H1 (cell line): ENCODE measurements at places on chromosomes 4 and X. TPM values are rescaled to one million over a fixed set of nuclear protein-coding genes. Genes with fewer than 3 reads are reported as not detected.

The ADAMTS3 gene
- polyA plus RNA-seq = 0.99 and 1.3 TPM in 2 replicates

The UNC5C gene
- polyA plus RNA-seq = 0.30 and 0.36 TPM in 2 replicates

The AKAP4 gene
- not detected in 2 replicates for polyA plus RNA-seq

The USP17L5 gene
- polyA plus RNA-seq = not detected in 2 replicates

The NHS gene
- polyA plus RNA-seq = 2.2 and 2.5 TPM in 2 replicates

The ATP6AP1 gene
- 80.8 and 87.8 TPM in 2 replicates for polyA plus RNA-seq

The CDS1 gene
- polyA plus RNA-seq = 6.3 and 8.7 TPM in 2 replicates

The MAGEC3 gene
- not detected in 2 replicates for polyA plus RNA-seq

The RPS6KA6 gene
- polyA plus RNA-seq = 1.9 and 3.5 TPM in 2 replicates

The MRFAP1 gene
- 108 and 156 TPM in 2 replicates for polyA plus RNA-seq

The DCHS2 gene
- 0.54 and 1.1 TPM in 2 replicates for polyA plus RNA-seq

GRCh38 chr4:128322311-128322710 lies 34.7 kb upstream of the PGRMC2 start:
- DNase-seq = no peak

DNA sequence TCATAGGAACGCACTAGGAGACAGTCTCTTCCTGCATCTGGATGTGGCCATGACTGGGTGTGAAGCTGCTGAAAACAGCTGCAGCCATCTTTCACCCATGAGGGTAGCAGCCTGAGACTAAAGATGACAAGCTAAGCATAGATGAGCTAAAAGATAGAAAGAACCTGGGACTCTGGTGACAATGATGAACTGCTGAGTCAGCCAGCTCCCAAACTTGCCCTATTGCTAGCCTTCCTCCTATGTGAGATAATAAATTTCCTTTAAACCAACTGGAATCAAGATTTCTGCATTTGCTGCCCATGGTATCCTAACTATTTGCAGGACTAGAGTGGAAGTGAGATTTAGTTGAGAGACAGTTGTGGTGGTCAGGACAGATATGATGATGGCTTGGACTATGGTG lies 21.0 kb upstream of the PI4K2B start:
- no peak for DNase-seq

DNA sequence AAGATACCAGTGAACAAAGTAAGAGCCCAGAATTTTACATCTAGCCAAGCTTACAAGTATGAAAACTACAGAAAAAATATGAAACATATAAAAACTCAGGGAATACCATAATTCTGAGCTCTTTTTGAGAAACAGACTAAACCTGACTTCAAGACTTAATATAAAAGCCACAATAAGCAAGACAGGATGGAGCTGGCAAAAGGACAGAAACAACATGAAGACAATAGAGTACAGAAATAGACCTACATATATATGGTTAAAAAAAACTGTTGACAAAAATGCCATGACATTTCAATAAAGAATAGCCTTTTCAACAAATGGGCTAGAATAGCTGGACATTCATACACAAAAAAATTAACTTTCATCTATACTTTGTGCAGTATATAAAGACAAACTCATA lies 49.4 kb downstream of the UBA6 start:
- DNase-seq = no peak

DNA sequence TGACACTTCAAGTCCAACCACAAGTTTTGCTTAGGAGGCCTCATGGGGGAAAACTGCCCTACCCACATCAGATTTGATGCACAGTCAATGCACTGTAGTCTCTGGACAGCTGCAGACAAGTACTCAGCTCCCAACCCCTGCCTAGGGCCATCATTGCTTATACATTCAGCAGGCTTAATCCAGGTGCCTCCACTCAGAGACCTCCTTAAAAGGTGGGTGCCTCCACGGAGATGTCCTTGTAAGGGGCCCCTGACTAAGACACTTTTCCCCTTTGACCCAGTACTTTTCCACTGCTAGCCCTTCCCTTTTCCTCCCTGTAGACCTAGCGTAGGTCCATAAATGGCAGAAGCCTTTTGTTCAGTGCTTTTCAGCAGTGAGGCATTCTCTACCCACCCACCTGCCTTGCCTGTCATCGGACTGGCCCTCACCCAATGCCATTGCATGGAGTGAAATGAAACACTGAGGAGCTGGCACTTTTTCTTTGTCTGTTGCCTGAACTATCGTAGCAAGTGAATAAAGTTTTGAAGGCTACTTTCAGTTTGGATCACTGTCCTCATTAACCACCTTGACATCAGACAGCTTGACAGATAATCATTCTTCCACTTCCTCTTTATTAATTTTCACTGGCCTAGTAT lies 23.8 kb upstream of the PLK4 start:
- DNase-seq = no peak

GRCh38 chrX:149760965-149761364 lies 12.9 kb upstream of the HSFX1 start:
- no peak for DNase-seq

DNA sequence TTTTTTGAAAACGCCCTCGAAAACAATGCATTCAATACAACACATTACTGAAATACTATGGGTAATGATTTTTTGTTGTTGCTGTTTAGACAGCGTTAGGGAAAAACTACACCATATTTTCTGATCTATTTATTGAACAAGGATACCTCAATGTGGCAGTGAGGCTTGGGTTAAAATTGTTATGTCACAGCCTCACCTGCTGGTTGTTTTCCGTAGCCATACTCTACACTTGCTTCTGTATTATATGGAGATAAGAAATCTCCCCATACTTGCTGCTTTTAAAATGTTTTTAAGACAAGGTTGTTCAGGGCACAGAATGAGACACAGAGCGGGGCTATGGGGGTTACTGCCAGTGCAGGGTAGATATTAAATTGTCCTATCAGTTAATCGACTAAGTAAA lies 221.6 kb upstream of the FTHL17 start:
- DNase-seq = no peak

DNA sequence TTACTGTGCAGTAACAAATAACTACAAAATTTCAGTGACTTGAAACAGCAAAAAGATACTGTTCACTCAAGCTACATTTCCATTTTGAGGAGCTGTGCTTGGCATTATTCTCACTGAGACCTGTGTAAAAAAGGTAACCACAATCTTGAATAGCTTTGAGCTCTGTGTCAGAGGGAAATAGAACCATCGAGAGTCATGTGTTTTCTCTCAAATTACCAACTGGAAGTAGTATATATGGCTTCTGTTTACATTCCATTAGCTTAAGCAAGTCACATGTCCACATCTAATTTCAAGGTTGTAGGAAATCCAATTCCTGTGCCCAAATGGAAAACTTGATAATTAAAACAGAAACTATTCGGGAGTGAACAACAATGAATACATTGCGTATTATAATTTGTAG lies 82.9 kb upstream of the BANK1 start:
- DNase-seq = no peak

- DNase-seq = no peak
Observed at GRCh38 chr4:63529581-63530337, 879.5 kb downstream of the TECRL start.

- no peak for DNase-seq
Observed at GRCh38 chr4:40289366-40290188, 45.6 kb upstream of the CHRNA9 start.

DNA sequence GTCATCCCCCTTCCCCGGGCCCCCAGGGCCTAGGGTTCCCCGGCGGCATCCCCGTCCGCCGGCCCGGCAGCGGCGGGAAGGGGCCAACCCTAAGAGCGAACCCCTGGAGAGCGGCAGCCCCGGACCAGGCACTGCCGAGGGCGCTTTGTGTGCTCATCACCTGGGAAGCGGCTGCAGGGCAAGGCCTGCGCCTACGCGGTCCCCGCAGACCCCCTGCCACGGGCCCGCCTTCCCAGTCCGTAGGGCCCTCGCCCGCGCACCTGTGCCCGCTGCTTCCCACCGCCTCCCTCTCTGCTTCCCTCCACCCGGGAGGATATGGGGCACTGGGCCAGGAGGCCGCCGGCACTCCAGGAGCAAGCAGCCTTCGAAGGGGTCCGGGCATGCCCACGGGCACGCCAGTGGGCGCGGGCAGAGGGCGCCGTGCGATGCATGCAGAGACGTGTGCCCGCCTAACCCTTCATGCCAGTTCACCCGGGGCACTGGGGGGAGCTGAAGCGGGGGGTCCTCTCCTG lies 2.6 kb downstream of the FLNA start:
- no peak for DNase-seq

DNA sequence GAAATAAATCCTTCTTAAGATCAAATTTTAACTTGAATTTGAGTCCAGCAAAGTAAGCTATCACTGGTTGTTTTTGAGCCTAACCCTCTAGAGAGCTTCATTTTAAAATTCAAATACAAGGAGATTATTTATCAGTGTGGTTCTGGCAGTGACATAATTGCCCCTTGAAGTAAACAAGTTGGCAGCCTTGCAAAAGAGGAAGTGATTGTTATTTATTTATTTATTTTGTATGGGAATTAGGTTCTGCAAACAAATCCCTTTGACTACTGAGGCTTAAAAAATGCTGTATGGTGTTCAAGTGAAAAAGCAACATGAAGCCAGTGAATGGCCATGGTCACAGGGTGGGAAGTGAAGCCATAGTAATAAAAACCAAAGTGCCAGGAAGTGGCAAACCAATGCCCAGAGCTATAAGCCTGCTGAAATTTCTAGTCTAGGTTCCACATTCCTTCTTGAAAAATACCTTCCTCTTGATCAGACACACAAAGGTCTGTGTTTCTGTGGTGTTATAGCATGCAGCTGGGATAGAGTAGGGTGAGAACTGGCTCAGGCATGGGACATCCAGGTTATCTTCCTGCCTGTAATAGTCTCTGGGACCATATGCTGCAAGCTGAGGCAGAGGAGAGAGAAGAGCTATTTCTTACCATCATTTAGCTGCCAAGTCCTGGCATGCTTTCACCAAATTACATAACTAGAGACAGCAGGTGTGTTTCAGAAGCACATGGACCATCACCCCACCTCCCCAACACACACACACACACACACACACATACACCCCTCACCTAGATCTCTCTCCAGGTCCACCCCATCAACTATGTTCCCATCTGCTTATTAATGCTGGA lies 47.1 kb upstream of the TSPAN7 start:
- no peak for DNase-seq

GRCh38 chrX:154382483-154383069 lies 3.5 kb downstream of the EMD start:
- no peak for DNase-seq

GRCh38 chr4:146346276-146346675 lies 131.9 kb downstream of the REELD1 start:
- DNase-seq = no peak

GRCh38 chr4:168118116-168118655 lies 25.8 kb downstream of the ANXA10 start:
- DNase-seq = no peak

DNA sequence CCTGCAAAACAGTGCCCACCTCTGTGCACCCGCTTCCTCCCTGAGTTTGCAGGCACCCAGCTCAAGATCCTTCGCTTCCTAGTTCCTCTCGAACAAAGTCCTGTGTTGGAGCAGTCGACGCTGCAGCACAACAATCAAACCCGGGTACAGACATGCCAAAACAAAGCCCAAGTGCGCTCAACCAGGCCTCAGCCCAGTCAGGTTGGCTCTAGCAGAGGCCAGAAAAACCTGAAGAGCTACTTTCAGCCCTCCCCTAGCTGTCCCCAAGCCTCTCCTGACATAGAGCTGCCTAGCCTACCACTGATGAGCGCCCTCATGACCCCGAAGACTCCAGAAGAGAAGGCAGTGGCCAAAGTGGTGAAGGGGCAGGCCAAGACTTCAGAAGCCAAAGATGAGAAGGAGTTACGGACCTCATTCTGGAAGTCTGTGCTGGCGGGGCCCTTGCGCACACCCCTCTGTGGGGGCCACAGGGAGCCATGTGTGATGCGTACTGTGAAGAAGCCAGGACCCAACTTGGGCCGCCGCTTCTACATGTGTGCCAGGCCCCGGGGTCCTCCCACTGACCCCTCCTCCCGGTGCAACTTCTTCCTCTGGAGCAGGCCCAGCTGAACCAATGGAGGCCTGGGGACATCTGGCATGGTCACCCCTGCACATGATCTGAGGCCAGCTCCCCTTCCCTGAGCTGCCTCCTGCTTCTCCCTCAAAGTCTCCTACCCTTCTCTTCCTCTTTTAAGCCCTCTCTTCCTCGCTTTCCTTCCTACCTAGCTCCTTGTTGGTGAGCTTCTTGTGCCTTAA lies 6.9 kb downstream of the APEX2 start:
- DNase-seq = no peak

DNA sequence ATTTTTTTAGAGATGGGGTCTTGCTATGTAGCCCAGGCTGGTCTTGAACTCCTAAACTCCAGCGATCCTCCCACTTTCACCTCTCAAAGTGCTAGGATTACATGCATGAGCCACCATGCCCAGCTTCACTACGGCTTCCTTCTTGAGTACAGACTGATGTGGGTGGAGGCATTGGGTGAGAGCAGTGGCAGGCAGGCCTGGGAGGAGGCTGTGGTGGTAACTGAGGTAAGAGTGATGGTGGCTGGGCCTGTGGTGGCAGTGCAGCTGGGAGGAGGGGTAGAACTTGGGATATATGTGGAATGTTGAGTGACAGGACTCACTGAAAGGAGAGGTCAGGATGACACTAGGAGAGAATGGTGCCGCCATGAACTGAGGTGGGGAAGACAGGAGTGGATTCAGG lies 80.9 kb downstream of the MED28 start:
- no peak for DNase-seq

DNA sequence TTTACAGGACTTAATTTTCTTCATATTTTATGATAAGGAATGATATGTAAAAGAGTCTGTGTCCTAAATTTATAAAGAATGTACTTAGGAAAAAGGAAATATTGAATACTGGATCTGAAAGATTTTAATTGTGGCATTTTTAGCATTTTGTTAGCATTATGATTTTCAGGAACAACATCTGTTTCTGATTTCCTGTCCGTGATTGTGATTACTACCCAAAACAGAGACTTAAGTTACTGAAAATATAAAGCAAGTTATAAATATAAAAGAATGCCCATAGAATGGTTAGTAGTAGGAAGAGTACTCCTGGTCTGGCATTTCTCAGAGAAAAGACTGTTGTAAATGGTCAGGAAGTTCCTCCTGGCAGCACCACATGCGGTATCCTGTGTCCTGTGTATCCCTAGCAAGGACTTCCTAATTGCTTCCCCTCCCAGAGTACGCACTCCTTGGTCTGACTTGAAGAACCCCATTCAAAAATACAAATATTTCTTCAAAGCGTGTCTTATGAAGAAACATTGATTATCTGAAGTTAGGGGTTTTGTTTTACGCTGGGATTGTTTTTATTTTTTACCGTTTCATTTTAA lies 88.9 kb downstream of the RS1 start:
- DNase-seq = no peak

DNA sequence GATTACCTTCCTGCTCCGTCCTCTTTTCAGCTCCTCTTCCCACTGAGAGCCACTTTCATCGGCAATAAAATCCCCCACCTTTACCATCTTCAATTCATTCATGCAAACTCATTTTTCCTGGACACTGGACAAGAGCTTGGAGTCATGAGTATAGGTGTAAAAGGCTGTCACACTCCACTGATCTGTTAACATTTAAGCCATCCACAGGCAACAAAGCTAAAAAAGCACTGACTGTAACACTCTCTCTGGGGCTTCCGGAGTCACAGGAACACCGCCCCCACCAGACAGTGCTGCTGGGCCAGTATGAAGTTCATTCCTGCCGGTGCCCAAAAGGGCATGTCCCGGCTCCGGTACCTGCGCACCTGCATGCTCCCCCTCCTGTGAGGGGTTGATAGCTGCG lies 38.5 kb downstream of the MAGEB5 start:
- DNase-seq = no peak
